NCI-H345 (cell line): ENCODE measurements at places on chromosomes 16 and 17.
A peak's percentile ranks its signal among the peaks of the same experiment; 100 is the strongest.

- DNase-seq, result no peak
These were observed 47.2 kb downstream of the RGS9 start for GRCh38 chr17:65184235-65184959.

GRCh38 chr17:19766421-19767270 is 18.5 kb upstream of the ALDH3A1 start:
- DNase-seq, result peak; percentile 57

- no peak for DNase-seq
These were observed 14.3 kb downstream of the SLC16A3 start for GRCh38 chr17:82242977-82243647.

GRCh38 chr17:28940142-28940541 is 11.2 kb downstream of the PHF12 start:
- DNase-seq, result no peak

DNA sequence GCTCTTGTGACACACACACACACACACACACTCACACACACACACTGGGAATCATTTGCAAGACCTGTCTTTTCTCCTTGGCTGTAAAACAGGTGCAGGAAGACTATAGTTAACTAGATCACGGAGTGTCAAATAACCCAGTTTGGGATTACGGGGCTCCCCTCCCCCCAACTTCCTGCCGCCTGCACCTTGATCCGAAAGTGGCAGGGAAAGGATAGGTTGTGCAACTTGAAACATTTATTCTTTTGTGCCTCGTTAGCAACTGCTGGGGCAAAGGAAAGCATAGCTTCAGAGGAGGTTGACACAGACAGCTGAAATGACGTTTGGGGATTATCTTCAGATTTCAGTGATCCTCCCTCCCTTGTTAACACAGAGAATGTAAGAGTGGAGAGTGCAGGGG is 149.5 kb downstream of the NTN1 start:
- no peak for DNase-seq

- DNase-seq, result no peak
These were observed 84.7 kb downstream of the NLK start for GRCh38 chr17:28127196-28127595.
